NCI-H446 treated with DMSO at 0.1 percent for 48 hours (cell line): ENCODE measurements at places on chromosomes 3 and 15.

GRCh38 chr15:39777496-39777895, 5.1 kb downstream of the FSIP1 start:
- DNase-seq, result no peak

GRCh38 chr15:101494251-101494796, 4.8 kb upstream of the PCSK6 start:
- no peak for DNase-seq

DNA sequence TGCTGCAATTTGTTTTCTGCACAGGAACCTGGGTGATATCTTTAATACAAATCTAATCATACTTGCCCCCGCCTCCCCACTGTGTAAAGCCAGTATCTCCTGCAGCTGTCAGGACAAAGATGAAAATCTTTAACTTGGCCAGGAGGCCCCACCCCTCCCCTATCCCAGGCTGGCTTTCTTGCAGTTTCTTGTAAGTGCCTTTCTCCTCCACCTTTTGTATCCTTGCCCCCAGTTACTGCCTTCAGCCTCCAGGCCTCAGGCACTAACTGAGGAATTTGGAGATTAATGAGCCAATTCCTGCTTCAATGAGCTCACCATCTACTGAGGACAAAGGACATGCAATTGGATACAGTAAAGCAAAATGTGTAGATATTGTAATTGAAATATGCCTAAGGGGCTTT, 6.5 kb downstream of the GCSAM start:
- DNase-seq, result no peak

GRCh38 chr15:67117370-67117769, 52.0 kb downstream of the SMAD3 start:
- DNase-seq, result no peak

- DNase-seq, result no peak
Observed at GRCh38 chr3:12513694-12514446, 29.6 kb downstream of the TSEN2 start.

DNA sequence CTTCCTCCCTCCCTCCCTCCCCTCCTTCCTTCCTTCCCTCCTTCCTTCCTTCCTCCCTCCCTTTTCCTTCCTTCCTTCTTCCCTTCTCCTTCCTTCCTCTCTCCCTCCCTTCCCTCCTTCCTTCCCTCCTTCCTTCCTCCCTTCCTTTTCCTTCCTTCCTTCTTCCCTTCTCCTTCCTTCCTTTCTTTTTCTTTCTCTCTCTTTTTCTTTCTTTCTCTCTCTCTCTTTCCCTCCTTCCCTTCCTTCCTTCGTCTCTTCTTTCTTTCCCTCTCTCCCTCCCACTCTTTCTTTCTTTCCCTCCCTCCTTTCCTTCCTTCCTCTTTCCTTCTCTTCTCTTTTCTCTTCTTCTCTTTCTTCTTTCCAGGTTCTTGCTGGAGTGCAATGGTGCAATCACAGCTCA, 1.9 kb upstream of the ZNF662 start:
- DNase-seq, result no peak

DNA sequence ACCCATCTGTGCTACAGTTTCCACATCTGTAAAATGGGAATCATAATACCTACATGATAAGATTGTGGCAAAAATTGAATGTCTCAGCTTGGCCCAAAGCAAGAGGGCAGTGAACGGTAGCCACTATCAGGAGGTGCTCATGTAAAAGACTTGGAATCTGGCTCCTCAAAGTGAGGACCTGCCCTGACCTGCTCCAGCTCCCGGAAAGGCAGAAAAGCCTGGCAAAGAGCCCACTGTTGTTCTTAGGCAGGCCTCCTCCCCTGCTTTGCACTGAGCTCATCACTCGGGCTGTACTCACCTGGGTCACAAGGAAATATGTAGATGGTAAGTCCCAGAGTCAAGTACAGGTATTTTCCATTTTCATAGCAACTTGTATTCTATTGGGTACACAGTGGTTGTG, 250.7 kb upstream of the TBL1XR1 start:
- no peak for DNase-seq

GRCh38 chr15:65377976-65378366, at the start of gene IGDCC3:
IGDCC3 (minus strand) TSS chr15:65378002; CDS start chr15:65377788, 214 bp downstream.
- DNase-seq, result no peak

- no peak for DNase-seq
Observed at GRCh38 chr3:12187448-12188327, 29.0 kb upstream of the TIMP4 start.

DNA sequence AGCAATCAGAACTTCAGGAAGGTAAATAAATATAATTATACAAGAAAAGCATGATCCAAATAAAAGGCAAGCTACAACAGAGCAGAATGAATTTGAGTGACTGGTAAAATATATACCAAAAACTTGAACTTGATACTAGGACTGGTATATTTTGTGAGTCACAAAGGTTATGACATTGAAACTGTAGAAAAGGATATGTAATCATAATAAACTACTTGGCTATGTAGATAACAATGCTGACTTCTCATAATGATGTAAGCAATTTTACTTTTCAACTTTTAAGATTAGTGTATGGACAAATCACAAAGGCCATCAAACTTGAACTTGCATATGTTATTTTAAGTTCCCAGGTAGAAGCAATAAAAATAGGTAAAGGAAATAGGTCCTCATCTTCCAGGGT, 384.5 kb upstream of the NECTIN3 start:
- no peak for DNase-seq
